ENCODE measurements at places on chromosomes 1 and 21. TPM values are rescaled to one million over a fixed set of nuclear protein-coding genes. Genes with fewer than 3 reads are reported as not detected.

GRCh38 chr1:106897976-106898375 is 158.5 kb upstream of the PRMT6 start:
- no peak for DNase-seq

GRCh38 chr1:26350701-26351589 is 3.0 kb downstream of the CRYBG2 start:
- DNase-seq, result no peak

GRCh38 chr1:90114521-90115141 is 119.7 kb downstream of the ZNF326 start:
- peak; percentile 27 for DNase-seq

DNA sequence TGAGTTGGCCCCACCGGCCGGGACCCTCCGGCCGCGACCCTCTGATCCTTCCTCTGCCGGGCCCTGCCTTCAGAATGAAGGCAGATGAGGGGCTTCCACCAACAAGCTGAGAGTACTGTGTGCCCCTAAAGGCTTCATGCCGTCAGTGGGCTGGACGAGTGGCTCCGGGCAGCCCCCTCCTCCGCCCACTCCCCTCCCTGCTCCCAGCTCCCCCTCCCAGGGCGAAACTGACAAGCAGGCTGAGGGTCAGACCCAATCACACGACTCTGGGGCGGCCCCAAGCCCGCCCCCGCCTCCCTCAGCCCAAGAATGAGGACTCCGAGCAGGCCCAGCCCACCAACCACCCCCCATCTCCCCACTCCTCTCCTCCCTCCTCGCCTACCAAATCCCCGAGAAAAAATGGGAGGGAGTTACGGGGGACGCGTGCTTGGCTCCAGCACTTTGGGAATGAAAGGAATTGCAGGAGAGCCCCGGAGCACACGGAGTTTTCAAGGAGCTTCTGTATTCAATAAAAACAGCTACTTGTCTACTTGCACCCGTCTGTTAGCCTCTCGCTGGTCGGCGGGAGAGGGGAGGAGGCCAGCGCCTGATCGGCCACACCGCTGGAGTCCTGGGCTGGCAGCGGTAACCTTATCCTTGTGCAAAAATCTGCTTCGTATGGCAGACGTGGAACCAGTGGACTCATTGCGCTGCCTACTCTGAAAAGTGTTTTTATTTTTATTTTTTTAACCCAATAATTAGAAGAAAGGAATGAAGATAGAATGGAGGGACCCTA is at the start of gene COL11A1:
TSS of gene COL11A1 (minus strand) at position 147 of the 775 bp plus-strand sequence. CDS start 344 bp downstream, outside the sequence.
- peak; percentile 39 for DNase-seq

- DNase-seq, result no peak
These were observed 63.9 kb downstream of the INAVA start for GRCh38 chr1:200958597-200958996.

DNA sequence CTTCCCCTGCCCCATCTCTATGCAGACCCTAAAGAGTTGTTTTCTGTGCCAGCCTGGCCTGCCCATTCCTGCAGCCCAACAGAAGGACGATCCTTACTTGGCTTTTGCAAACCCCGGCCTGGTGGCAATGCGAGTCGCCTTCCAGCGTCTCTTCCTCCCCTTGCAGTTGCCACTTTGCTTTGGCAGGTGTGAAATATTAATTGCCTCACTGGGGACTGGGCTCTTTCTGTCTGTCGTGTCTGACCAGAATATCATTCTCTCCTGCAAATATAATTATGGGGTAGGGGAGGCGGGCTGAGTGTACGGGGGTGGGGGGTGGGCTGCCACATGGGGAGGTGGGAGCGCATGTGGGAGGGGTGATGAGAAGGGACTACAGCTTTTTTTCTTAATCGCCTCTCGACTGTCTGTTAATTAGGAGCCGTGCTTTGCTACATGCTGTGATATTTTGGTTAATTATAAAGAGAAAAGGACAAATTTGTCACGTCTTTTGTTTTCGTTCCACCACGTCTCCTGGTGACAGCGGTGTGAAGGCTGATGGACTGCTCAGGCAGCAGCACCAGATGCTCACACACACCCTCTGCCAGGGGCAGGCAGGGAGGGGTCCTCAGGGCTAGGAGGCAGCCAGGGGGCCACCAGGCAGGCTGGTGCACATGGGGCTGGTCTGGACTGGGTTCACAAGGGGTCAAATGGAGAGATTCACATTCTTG is 80.1 kb upstream of the CD34 start:
- DNase-seq, result no peak

- DNase-seq, result no peak
These were observed 8.2 kb downstream of the CEP170 start for GRCh38 chr1:243246916-243247315.

GRCh38 chr1:76669131-76669530 is 198.1 kb upstream of the ST6GALNAC5 start:
- no peak for DNase-seq

GRCh38 chr21:25560891-25561290 is 46.4 kb downstream of the MRPL39 start:
- DNase-seq, result no peak

GRCh38 chr1:3910857-3911845 is 11.1 kb upstream of the C1orf174 start:
- peak; percentile 50 for DNase-seq

- DNase-seq, result no peak
These were observed 89.7 kb upstream of the ESRRG start for GRCh38 chr1:216812966-216813365.

- no peak for DNase-seq
These were observed 2.7 kb upstream of the KIF21B start for GRCh38 chr1:201026234-201026633.

GRCh38 chr1:93255222-93256079 is 74.9 kb downstream of the CCDC18 start:
- DNase-seq, result no peak

DNA sequence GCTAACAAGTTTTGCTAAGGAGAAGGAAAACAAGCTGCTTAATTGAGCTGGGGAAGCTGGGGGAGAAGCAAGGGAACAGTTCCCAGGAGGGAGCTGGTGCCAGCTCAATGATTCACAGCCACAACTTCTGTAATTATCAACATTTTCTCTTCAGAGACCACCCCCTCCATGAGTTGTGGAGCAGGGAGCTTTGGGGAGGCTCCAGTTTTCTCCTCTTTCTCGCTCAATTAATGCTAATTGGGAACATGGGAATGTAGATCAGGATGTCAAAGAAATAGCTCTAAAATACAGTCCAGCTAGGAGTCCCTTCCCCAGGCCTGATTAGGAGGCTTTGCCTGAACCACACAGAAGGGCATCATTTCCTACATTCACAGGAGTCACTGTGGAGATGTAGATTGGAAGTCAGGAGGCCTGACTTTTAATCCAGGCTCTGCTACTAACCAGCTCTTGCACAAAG is 12.1 kb upstream of the MNDA start:
- DNase-seq, result no peak

- no peak for DNase-seq
These were observed 92.0 kb downstream of the VWA5B1 start for GRCh38 chr1:20382711-20383110.

DNA sequence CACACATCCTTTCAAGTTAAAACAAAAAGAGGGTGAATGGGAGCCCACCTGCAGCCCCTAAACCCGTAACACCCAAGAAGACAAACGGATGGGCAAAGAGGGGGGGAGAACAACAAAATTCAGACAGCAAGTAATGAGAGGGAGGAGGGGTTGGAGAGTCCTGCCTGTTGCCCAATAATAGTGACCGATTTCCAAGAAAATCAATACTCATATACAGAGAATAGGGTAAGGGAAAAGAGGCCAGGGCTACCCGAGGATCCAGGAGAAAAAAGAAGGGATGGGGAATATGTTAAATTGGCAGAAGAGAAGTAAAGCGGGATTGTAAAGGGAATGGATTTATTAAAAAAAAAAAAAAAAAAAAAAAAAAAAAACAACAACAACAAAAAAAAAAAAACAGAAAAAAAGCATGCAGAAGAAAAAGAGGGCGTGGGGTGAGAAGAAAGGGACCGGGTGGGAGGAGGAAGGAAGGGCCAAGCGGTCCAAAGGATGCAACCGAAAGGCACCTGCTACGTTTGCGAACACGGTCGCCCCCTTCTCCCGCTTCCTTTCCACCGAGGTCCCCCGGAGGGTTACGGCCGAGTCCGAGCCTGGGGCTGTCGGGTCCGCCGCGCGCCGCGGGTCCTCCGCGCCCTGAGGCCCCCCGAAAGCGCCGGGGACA is 930 bp downstream of the SLC30A10 start:
- DNase-seq, result no peak

- DNase-seq, result no peak
These were observed 111.3 kb downstream of the ADSS2 start for GRCh38 chr1:244340396-244340795.

- DNase-seq, result no peak
These were observed 108.1 kb upstream of the CSF3R start for GRCh38 chr1:36590771-36591170.

- no peak for DNase-seq
These were observed 48.0 kb upstream of the LRRC52 start for GRCh38 chr1:165495858-165496205.

- peak; percentile 59 for DNase-seq
These were observed 17.9 kb upstream of the PWP2 start for GRCh38 chr21:44089001-44089911.

DNA sequence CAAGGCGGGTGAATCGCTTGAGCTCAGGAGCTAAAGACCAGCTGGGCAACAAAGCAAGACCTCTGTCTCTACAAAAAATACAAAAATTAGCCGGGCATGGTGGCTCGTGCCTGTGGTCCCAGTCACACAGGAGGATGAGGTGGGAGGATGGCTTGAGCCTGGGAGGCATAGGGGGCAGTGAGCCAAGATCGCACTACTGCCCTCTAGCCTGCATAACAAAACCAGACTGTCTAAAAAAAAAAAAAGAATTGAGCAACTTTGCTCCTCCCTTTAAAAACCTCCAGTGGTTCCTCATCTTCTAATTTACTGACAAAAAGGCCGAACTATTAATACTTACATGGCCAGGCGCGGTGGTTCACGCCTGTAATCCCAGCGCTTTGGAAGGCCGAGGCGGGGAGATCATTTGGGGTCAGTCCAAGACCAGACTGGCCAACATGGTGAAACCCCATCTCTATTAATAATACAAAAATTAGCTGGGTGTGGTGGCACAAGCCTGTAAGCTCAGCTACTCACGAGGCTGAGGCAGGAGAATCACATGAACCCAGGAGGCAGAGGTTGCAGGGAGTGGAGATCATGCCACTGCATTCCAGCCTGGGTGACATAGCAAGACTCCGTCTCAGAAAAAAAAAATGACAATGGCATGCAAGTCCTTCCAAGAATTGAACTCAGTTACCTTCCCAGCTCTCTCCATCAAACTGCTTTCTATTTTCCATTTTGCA is 4.4 kb downstream of the ACBD3 start:
- DNase-seq, result no peak

DNA sequence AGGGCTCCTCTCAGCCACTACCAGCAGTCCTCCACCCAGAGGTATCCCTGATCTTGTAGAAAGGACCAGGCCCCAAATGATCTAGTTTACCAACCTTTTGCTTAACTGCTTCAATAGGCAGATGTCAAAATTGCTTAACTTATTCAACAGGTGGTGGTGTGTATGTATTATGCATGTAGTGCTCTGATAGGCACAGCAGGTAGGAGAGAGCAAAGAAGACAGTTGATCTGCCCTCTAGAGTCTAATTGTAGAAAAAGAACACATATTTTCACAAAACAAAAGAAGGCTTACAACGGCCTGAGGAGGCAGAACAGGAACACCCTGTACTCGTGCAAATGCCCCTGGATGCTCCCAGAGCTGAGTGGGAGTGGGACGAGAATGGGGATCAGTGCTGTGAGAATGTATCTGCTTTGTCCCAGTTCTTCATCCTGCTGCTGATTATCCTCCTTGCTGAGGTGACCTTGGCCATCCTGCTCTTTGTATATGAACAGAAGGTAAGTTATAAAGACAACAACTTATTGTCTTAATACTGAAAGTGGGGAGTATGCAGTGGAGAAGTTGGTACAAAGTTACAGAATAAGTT is 21.1 kb downstream of the CD53 start:
- no peak for DNase-seq

DNA sequence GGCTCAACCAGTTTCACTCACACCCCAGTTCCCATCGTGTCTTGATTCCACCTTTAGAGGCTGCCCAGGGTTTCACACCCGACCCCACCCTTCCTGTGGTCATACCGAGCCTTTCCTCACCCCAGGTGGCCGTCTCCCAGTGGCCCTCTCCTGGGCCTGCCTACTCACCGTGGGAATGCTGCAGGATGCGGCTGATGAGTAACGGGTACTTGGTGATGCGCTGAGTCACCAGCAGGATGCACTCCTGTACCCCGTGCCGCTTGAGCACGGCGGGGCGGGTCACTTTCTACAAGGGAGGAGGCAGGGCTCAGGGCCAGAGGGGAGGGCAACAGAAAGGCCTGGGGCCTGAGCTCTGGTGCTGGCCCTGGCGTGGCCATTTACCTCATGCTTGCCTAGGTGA is 16.4 kb downstream of the ARHGEF2 start:
- DNase-seq, result no peak

DNA sequence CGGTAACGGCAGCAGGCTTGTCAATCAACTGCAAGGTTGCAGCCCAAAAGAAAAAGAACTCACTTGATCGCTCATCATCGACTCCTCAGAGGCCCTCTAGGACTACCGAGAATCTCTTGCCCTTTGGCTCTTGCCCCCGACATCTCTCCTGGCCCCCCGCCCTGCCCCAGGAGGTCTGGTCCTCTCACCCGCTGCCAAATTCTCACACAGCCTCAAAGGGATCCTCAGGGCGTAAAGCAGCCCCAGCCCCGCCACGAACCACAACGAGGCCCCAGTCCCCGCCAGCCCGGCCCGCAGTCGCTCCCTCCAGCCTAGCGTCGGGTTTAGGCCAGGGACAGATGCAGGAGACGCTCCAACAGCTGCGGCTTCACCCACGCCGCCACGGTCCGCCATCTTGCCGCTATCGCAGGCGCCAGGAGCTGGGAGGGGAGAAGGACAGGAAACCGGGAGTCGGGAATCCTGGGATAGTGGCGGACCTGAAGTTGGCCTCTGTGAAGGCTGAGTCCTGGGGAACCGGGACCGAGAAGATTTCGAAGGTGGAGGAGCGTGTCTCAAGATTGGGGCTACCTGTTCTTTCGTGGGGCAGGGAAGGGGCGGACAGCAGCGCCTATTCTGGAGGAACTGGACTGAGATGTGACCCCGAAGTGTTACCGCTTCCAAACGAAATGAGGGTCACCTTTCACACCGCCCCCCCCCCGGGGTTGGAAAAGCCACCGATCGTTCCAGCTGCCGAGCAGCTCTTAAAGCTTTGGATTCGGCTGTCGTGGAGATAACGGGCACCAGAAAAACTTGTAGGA is at the start of gene ST7L:
TSS of gene ST7L (minus strand) at position 421 of the 797 bp plus-strand sequence. CDS start at position 393, 28 bp downstream.
- DNase-seq, result peak; percentile 39

- DNase-seq, result no peak
These were observed 647 bp downstream of the TSEN15 start for GRCh38 chr1:184052194-184052559.

KRTAP13-2 gene
- not detected for polyA plus RNA-seq

CFAP141 gene
- polyA plus RNA-seq, result 0.44 TPM

CASQ1 gene
- 0.41 TPM for polyA plus RNA-seq

FASLG gene
- not detected for polyA plus RNA-seq

FCGR3A gene
- 2.0 TPM for polyA plus RNA-seq

FAM72D gene
- 4.3 TPM for polyA plus RNA-seq

ACTL8 gene
- polyA plus RNA-seq, result not detected

HTR6 gene
- 2.0 TPM for polyA plus RNA-seq

NLRP3 gene
- 2.1 TPM for polyA plus RNA-seq

AMY1A gene
- 0.47 TPM for polyA plus RNA-seq

TFF2 gene
- polyA plus RNA-seq, result 0.26 TPM

OR2L5 gene
- polyA plus RNA-seq, result not detected
